HS-5 (cell line): ENCODE measurements at places on chromosomes 7 and 10.

DNA sequence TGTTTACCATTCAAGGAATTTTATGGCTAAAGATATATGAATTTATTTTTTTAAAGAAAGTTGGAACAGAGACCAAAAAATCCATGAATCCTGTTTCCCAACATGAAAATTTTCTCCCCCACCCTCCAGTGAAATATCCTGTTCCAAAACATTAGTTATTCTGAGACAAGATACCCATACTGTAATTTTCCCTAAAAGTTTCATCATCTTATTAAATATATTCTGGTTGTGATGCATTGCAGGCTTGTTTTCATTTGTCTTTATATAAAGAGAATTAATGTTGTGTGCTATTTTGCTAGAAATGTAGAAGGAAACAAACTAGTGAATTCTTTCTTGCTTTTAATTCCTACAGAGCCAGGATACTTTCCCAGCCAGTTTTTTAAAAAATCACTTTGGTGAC lies 106.6 kb downstream of the EXOC4 start:
- DNase-seq: no peak

- no peak for DNase-seq
Measured at GRCh38 chr7:36887233-36887632, 162.9 kb upstream of the AOAH start.

GRCh38 chr7:8190119-8190895 lies 71.7 kb downstream of the ICA1 start:
- peak; percentile 26 for DNase-seq

DNA sequence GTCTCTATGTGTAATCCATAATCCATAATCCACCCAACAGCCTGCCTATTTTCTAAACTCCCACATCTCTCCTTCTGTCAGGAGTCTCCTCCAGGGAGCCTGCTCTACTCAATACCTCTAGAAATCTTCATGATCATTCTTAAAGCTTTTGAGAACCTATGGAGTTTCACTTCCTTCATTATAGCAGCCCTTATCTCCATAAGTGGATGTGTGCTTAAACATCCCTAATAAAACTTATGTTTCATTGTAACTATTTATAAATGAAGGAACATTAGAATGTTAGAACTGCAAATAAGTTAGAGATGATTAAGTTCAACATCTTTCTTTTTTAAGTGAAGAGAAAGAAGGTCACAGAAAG lies 8.5 kb downstream of the CPED1 start:
- no peak for DNase-seq

DNA sequence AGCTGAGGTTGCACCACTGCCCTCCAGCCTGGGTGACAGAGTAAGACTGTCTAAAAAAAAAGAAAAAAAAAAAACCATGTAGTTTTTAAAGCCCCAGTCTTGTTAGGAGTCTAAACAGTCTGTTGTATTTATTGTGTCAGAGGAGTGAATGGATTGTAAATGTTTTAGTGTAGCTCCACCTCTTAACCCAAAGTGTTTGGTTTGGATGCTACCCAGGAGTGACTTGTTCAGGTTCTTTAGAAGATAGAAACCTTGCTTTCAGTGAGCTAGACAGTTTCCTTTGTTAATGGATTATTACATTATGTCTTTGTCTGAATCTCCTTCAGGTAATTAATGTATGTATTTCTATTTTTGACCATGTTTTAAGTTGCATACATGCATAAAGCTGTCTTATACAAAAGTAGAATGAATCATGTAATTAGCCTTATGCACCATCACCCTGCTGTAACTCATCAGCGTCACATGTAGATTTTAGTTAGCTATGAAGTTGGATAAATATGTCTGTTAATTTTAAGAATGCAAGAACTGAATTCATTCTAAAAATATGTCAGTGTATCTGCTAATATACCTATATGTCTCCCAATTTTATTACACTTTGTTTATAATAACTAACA lies 97.7 kb downstream of the TAF3 start:
- DNase-seq: no peak

GRCh38 chr10:92830478-92831389 lies 17.6 kb upstream of the EXOC6 start:
- DNase-seq: no peak

DNA sequence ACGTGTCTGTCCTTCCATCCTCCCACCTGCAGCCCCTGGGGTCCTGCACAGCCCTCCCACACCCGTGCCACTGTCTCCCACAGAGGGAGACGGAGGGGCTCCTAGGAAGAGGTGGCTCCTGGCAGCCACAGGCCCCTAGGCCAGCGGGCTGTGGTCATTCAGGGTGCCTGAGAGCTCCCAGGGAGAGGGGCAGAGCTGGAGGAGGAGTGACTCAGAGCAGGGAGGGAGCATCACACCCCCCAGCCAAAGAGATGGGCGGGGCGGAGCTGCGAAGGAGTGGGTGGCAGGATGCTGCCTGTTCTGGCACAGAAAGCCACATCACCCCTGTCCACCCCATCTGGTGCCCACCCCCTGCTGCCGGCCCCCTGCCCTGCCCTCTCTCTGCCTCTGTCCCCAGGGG lies 50.5 kb downstream of the STK32C start:
- DNase-seq: peak; percentile 6

DNA sequence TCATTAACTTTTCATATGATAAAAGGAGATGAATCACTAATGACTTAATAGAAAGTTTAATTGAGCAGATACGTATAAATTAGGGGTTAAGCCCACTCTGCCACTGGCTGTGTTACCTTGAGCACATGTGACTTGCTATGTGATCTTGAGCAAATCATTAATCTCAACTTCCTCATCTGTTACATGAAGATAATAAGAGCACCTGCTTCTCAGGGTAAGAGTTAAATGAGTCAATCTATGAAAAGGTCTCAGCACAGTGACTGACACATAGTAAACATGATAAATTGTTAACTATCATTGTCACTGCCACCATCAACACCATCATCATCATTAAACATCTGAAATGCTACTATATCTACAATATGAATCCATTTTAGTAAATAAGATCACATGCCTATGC lies 110.8 kb downstream of the TPK1 start:
- DNase-seq: no peak

GRCh38 chr10:24383681-24384106 lies 174.8 kb downstream of the KIAA1217 start:
- peak; percentile 58 for DNase-seq

GRCh38 chr7:109745677-109746410 lies 1176.2 kb downstream of the DNAJB9 start:
- no peak for DNase-seq

GRCh38 chr7:99990460-99990852 lies 14.6 kb upstream of the AZGP1 start:
- no peak for DNase-seq

DNA sequence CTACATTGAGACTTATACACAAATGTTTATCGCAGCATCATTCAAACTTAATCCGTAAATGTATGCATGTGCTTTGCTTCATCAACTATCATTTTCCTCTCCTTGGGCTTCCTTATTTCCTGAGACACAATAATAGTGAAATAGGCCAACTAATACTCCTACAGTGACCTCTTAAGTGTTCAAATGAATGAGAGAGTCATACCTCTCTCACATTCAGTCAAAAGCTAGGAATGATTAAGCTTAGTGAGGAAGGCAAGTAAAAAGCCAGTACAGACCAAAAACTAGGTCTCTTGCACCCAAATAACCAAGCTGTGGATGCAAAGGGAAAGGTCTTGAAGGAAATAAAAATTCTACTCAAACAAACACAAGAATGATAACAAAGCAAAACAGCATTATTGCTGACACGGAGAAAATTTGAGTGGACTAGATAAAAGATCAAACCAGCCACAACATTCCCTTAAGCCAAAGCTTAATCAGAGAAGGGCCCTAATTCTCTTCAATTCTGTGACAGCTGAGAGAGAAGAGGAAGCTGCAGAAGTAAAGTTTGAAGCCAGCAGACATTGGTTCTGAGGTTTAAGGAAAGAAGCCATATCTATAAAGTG lies 72.3 kb downstream of the GLCCI1 start:
- DNase-seq: no peak

DNA sequence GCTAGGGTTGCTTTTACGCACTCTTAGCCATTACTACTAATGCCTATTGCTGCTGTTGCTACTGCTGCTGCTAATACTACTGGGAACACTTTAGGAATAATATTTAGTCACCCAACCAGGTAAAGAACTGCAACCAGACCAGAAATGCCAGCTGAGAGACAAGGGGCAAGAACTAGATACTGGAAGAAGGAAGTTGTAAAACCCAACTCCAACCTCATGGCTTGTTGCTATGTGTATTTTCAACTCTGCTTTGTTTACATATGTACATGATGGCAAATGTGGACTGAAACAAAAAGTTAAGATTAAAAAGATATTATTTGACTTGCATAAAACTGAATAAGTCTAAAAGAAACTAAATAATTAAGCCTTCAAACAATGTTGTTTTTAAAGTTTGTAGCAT lies 177.7 kb downstream of the GNAT3 start:
- no peak for DNase-seq

GRCh38 chr7:42790196-42790595 lies 121.7 kb downstream of the C7orf25 start:
- DNase-seq: peak; percentile 29

- no peak for DNase-seq
Measured at GRCh38 chr10:133040198-133040597, 47.5 kb upstream of the ADGRA1 start.

DNA sequence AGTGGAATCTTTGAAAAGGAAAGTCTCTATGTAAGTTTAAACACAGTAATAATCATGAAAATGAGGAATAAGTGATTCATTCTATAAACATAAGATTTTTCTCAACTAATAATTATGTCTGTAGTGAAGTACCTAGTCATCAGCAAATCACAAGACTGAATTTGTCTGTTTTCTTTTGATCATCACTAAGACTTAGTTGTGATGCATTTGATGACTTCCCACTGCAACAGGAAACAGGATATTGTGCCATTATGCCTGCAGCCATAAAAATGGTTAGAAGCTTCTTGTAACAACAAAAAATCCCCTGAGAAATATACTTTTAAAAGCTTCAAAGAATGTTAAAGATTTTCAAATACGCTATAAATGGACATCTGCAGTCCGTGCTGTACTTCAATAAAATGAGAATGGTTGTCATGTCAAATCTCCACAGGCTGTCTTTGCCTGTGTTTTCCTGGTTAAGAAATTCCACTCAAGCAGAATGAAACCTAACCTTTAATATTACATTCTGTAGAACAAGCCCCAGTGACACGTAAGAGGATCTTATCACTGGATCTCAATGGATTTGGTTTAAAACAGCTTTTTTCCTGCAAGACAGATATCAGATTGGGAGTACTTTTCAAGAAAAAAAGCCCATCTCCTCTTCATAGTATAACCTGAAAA lies 1262.3 kb upstream of the PHF14 start:
- DNase-seq: no peak
